ENCODE measurements at places on chromosomes 6 and 20. TPM values are rescaled to one million over a fixed set of nuclear protein-coding genes. Genes with fewer than 3 reads are reported as not detected.

Gene TREML2
- total RNA-seq = 14.9 TPM

- H3K4me3 ChIP-seq = peak overlapping the region; percentile 19
- H3K4me1 ChIP-seq = no peaks in the 10 kb centered on the region
- no peak overlapping the region for H3K27ac ChIP-seq
- DNase-seq = peak; percentile 48
- peaks cover 32% of the 10 kb centered on the region for H3K27me3 ChIP-seq
Observed at GRCh38 chr20:62219101-62219991, 732 bp downstream of the HRH3 start.

GRCh38 chr6:45929421-45930361 lies 86.0 kb downstream of the CLIC5 start:
- no peak overlapping the region for H3K27ac ChIP-seq
- peaks cover 2% of the 10 kb centered on the region for H3K27me3 ChIP-seq
- DNase-seq = no peak

Gene TTBK1
- not detected for total RNA-seq

DNA sequence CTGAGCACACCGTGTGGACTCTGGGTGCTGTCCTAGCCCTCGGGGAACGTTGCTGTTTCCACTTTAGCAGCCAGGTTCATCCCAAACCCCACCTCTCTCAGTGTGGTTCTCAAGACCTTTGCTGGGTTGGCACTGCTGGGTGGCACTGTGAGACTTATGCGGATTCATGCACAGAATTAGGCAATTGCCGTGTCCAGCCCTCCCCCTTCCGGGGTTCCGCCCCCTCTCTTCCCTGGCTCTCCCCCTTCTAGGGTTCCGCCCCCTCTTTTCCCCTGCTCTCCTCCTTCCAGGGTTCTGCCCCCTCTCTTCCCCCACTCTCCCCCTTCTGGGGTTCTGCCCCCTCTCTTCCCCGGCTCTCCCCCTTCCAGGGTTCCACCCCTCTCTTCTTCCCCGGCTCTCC lies 39.8 kb upstream of the SLCO4A1 start:
- peak overlapping the region; percentile 86 for H3K4me3 ChIP-seq
- H3K27me3 ChIP-seq = peaks cover 40% of the 10 kb centered on the region
- H3K27ac ChIP-seq = peak overlapping the region; percentile 95
- DNase-seq = peak; percentile 48
- peaks cover 15% of the 10 kb centered on the region for H3K4me1 ChIP-seq

Gene MACROD2
- total RNA-seq = not detected

DNA sequence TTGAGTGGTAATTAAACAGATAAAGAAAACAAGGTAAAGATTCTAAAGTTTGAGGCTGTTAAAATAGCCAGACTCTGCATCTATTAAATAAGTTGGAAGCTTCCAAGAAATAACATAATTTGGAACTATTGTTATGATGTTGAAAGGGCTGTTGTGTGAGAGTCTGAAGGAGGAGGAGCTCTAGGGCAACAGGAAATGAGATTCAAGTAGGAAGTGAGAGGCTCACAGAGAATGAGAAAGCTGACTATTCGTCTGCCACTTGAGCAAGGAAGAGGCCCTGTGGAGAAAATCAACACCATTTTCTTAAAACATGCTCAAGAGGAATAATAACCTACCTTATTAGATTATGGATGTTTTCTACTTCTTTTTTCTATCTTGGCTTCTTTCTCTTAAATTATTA lies 185.2 kb downstream of the SLC24A3 start:
- H3K4me3 ChIP-seq = no peak overlapping the region
- DNase-seq = no peak

- H3K27me3 ChIP-seq = no peaks in the 10 kb centered on the region
- no peak for DNase-seq
- H3K27ac ChIP-seq = no peak overlapping the region
Observed at GRCh38 chr6:158286413-158286812, 25.9 kb upstream of the TULP4 start.

DNA sequence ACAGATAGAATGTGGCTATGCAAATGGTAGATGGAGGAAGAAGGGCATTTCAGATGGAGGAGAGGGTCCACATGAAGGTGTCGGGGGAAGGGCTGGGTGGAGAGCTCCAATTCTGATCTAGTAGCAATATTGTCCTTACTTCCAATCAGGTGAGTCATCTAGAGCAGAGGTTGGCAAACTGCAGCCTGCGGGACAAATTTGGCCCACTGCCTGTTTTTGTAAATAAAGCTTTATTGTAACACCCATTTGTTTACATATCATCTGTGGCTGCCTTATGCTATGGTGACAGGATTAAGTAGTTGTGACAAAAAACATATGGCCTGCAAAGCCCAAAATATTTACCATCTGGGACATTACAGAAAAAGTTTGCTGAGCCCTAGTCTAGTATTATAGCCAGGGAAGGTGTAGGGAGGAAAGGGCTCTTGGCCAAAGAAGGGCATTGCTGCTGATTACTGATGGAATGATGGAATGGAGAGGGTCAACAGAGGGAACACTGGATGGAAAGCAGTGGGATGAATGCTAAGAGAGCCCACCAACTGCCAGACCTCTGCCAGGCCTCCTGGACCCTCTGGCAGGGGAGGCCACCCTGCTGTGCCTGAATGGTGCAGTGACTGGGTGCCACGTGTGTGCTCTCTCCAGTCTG lies 79.8 kb downstream of the SLC22A23 start:
- H3K27ac ChIP-seq = no peak overlapping the region
- peaks cover 5% of the 10 kb centered on the region for H3K4me1 ChIP-seq
- H3K36me3 ChIP-seq = no peaks in the 10 kb centered on the region
- peaks cover 6% of the 10 kb centered on the region for H3K27me3 ChIP-seq
- no peak for DNase-seq

DNA sequence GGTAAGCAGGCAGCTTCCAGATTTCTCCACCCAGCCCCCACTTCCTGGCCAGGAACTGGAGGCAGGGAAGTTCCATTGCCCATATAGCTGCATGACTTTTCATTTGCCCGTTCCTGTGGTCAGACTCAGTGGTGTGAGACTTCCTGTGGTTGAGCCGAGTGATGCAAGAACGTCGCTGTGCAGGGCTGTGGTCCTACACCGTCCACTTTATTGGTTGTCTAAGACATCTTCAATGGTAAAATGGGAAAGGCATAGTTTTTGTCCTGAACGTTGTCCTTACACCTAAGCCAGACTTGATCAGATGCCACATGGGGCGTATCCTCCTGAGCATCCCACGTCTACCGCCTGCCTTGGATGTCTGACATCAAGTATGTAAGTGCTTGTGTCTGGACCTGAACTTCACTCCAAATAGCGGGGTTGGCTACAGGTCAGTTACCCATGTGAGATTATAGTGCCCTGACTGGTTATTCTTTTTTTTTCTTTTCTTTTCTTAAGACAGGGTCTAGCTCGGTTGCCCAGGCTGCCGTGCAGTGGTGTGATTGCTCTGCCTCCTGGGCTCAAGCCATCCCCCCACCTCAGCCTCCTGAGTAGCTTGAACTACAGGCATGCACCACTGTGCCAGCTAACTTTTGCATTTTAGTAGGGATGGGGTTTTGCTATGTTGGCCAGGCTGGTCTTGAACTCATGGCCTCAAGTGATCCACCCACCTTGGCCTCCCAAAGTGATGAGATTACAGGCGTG lies 25.9 kb upstream of the GTSF1L start:
- H3K4me1 ChIP-seq = peaks cover 33% of the 10 kb centered on the region
- peak overlapping the region; percentile 73 for H3K4me3 ChIP-seq
- peak overlapping the region; percentile 94 for H3K27ac ChIP-seq
- H3K36me3 ChIP-seq = peaks cover 8% of the 10 kb centered on the region

DNA sequence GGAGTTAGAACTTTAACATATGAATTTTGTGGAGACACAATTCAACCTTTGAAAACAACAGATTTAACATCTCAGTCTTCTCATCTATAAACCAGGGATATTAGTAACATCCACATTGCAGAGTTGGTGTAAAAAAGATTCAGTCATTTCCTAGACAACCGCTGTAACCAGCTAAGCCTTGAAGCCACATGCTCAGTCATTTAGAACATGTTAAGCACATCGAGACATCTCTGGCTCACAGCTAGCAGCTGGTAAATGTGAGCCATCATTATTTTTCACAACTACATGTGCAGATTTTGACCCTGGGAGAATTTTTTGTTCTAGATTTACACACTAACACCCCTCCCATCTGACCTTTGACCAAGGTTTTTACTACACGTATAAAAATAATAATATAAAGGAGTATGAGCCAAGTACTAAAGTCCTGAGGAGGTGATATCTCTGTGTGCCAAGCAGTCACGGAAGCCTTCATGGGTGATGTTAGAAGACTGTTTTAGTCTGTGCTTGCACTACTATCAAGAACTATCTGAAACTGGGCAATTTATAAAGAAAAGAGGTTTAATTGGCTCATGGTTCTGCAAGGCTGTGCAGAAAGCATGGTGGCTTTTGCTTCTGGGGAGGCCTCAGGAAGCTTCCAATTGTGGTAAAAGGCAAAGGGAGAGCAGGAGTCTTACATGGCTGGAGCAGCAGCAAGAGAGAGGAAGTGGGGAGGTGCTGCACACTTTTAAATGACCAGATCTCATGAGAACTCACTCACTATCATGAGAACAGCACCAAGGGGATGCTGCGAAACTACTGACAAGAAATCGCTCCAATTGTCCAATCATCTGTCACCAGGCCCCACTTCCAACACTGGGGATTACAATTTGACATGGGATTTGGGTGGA lies 48.7 kb upstream of the IL20RA start:
- DNase-seq = no peak
- H3K36me3 ChIP-seq = no peaks in the 10 kb centered on the region
- H3K27me3 ChIP-seq = peaks cover 15% of the 10 kb centered on the region
- H3K27ac ChIP-seq = no peak overlapping the region

DNA sequence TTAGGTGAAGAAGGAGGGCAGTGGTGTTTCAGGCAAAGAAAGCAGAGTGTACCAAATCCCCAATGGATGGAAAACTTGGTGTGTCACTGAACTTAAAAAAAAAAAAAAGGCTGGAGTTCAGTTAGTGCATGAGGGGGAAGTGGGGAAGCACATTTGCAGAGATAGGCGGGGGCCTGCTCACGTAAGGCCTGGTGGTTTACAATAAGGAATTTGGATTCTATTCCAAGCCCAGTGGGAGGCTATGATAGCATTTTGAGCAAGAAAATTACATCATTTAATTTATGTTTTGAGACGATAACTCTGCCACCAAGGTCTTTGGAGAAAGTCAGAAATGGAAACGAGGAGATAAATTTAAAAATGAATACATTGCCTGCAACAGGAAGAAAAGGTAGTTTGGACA lies 225.5 kb downstream of the EYA4 start:
- H3K4me3 ChIP-seq = no peak overlapping the region
- no peak overlapping the region for H3K27ac ChIP-seq
- H3K4me1 ChIP-seq = no peaks in the 10 kb centered on the region
- H3K36me3 ChIP-seq = no peaks in the 10 kb centered on the region
- H3K27me3 ChIP-seq = no peaks in the 10 kb centered on the region
- DNase-seq = no peak

Gene OGFRL1
- total RNA-seq = 13.0 TPM

All from activated naive CD8-positive, alpha-beta T cell treated with anti-CD3 and anti-CD28 coated beads, Interleukin-2, amount 10 ng/mL, durations not matched to agents 7 days and 5 days (primary cell).